Left ventricle myocardium inferior (tissue), 1 donor: ENCODE measurements at places on chromosomes 6 and 20. TPM values are rescaled to one million over a fixed set of nuclear protein-coding genes. Genes with fewer than 3 reads are reported as not detected.

The SOX18 gene
- 30.5 TPM for total RNA-seq

The NOL4L gene
- 5.6 TPM for total RNA-seq

The DDO gene
- 37.6 TPM for total RNA-seq

DNA sequence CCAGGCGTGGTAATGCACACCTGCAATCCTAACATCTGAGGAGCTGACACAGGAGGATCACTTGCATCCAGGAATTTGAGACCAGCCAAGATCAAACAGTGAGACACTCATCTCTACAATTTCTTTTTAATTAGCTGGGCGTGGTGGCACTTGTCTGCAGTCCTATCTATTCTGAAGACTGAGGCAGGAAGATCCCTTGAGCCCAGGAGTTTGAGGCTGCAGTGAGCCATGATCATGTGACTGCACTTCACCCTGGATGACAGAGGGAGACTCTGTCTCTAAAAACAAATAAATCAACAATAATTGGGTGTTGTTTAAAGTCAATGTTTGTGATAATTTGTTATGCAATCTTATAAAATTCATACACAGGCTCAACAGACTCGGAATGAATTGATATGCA, 18.0 kb upstream of the HLA-A start:
- DNase-seq = no peak
